ENCODE measurements at places on chromosomes 1 and 21. TPM values are rescaled to one million over a fixed set of nuclear protein-coding genes. Genes with fewer than 3 reads are reported as not detected.

The RAB3B gene
- not detected for total RNA-seq

The RHBDL2 gene
- total RNA-seq: not detected

The CAPZB gene
- 119 TPM for total RNA-seq

The NPHS2 gene
- total RNA-seq: not detected

The DNAI4 gene
- total RNA-seq: 5.9 TPM

The NCSTN gene
- 49.4 TPM for total RNA-seq

The TNNI3K gene
- 9.7 TPM for total RNA-seq

The HES2 gene
- not detected for total RNA-seq

- H3K4me1 ChIP-seq: peaks cover 26% of the 10 kb centered on the region
- H3K27me3 ChIP-seq: no peaks in the 10 kb centered on the region
- no peaks in the 10 kb centered on the region for H3K36me3 ChIP-seq
- DNase-seq: no peak
- no peak overlapping the region for H3K4me3 ChIP-seq
These were observed 20.5 kb downstream of the DSTYK start for GRCh38 chr1:205190845-205191577.

DNA sequence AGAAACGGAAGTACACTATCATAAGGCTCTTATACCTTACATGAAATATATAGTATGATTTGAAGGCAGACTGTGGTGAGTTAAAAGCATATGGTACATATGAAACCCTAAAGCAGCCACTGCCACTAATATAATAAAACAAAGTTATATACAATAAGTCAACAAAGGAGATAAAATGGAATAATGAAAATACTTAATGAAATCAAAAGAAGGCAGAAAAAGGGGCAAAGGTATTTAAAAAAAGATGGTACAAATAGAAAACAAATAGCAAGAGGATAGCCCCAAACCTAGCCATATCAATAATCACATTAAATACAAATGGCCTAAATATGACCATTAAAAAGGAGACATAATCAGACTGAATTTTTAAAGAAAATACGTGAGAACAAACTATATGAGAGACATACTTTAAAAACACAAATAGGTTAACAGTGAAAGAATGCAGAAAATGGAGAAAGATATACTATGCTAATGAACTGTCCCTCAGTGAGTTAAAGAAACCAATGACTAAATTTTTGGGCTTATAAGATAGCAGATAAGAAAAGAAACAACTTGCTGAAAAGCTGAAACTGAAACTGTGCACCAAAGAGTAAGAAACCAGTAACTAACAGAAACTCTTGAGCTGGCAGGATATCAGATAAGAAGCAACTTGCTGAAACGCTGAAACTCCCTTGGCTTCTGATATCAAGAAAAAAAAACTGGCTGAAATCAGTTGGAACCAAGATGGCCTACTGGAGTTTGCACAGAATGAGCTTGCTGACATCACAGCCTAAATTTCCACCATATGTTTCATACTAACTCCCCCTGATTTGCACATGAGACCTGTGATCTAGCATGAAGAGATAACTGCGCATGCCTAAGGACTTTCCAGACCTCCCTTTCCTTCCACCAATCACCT lies 44.3 kb upstream of the IL10 start:
- H3K4me1 ChIP-seq: no peaks in the 10 kb centered on the region
- H3K4me3 ChIP-seq: no peak overlapping the region
- H3K27ac ChIP-seq: no peak overlapping the region
- H3K36me3 ChIP-seq: no peaks in the 10 kb centered on the region
- no peaks in the 10 kb centered on the region for H3K27me3 ChIP-seq

DNA sequence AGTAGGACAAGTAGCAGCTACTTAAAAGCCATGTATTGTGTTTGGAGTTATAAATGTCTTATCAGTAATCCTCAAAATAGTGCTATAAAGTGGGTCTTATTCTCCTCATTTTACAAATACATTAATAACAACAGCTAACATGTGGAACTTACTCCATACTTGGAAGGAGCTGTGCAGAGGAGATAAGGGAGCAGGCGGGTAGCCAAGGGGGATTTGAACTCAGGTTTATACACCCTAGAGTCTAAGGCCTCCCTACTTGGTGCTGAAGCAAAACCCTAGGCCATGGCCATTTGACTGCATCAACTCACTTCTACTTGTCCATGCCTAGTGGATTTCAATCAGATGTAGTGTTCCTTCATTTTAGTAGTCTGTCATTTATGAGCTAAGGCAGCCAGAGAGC lies 72.1 kb downstream of the LMO4 start:
- H3K27ac ChIP-seq: no peak overlapping the region
- H3K4me3 ChIP-seq: no peak overlapping the region
- H3K27me3 ChIP-seq: no peaks in the 10 kb centered on the region
- no peaks in the 10 kb centered on the region for H3K36me3 ChIP-seq

GRCh38 chr1:158932171-158932570 lies 819 bp downstream of the PYHIN1 start:
- no peaks in the 10 kb centered on the region for H3K27me3 ChIP-seq
- peak overlapping the region; percentile 1 for H3K4me3 ChIP-seq
- no peak overlapping the region for H3K27ac ChIP-seq

DNA sequence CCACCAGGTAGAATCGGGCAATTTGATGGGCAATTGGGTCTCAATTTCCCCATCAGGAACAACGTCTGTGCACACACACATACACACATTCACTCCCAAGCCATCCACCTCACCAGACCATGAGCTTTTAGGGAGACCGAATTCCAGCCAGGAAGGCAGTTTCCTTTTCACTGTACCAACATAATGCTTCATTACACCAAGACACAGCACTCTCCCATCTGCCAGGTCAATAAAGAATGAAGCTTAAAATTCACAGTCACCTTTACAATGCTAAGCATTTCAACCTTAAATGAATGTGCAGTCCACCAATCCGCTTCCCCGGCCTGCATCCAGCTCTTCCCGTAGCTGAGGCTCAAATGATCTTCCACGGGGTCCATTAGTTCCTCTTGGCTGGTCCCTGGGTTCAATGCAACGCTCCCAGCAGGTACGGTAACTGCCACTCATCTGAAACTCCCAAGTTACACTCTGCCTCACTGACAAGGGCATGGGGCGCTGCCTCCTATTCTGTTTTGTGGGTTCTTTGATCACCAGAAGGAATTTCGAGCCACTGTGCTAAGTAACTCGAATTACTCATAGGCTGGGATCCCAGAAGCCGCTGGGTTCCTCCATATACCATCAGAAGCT lies 105.0 kb downstream of the SIM2 start:
- no peak overlapping the region for H3K4me3 ChIP-seq
- no peak overlapping the region for H3K27ac ChIP-seq
- no peaks in the 10 kb centered on the region for H3K36me3 ChIP-seq

GRCh38 chr1:39737546-39738169 lies 1.0 kb upstream of the PPIE start:
- H3K36me3 ChIP-seq: peaks cover under 1% of the 10 kb centered on the region
- DNase-seq: no peak
- H3K4me3 ChIP-seq: no peak overlapping the region
- H3K27me3 ChIP-seq: no peaks in the 10 kb centered on the region
- H3K4me1 ChIP-seq: peaks cover 31% of the 10 kb centered on the region

GRCh38 chr1:52899445-52899894 lies 22.1 kb downstream of the ECHDC2 start:
- no peaks in the 10 kb centered on the region for H3K36me3 ChIP-seq
- no peaks in the 10 kb centered on the region for H3K27me3 ChIP-seq

GRCh38 chr1:29550119-29550841 lies 314.0 kb downstream of the PTPRU start:
- H3K36me3 ChIP-seq: no peaks in the 10 kb centered on the region
- no peak overlapping the region for H3K27ac ChIP-seq
- no peaks in the 10 kb centered on the region for H3K4me1 ChIP-seq
- H3K27me3 ChIP-seq: no peaks in the 10 kb centered on the region

GRCh38 chr1:30817077-30817438 lies 59.5 kb upstream of the LAPTM5 start:
- no peaks in the 10 kb centered on the region for H3K27me3 ChIP-seq
- H3K4me1 ChIP-seq: peaks cover 35% of the 10 kb centered on the region
- no peak overlapping the region for H3K4me3 ChIP-seq

DNA sequence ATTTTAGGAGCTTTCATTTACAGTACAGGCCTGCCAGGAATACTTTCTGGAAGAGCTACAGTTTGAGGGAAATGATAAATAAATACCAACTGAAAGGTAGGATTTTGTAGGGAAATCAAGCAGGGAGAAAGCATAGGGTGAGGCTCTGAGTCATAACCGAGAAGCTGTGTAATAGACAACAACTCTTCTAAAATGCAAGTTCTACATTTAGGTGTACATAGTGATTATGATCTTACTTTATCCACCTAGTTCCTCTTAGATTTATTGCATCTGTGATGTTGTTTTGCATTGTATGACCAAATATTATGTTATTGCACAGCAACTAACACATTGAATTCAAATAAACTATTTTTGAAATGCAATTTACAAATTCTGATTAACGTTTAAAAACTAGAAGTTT lies 819.3 kb downstream of the PLA2G4A start:
- no peaks in the 10 kb centered on the region for H3K4me1 ChIP-seq
- DNase-seq: no peak
- H3K4me3 ChIP-seq: no peak overlapping the region
- H3K27ac ChIP-seq: no peak overlapping the region

DNA sequence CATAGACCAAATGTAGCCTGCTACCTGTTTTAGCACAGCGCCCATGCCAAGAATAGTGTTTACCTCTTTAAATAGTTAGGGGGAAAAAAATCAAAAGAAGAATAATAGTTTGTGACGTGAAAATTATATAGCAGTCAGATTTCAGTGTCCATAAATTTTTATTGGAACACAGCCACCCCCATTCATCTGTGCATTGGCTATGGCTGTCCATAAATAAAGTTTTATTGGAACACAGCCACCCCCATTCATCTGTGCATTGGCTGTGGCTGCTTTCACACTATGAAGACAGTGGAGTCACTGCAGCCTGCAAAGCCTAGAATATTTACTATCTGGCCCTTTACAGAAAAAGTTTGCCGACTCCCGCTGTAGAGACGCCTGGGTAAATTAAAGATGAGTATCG lies 20.9 kb downstream of the EPHX1 start:
- H3K4me3 ChIP-seq: no peak overlapping the region
- peaks cover 23% of the 10 kb centered on the region for H3K4me1 ChIP-seq
- H3K27me3 ChIP-seq: no peaks in the 10 kb centered on the region
- no peak for DNase-seq

All from thoracic aorta (tissue), 2 donors.